Lung (tissue), 17 donors: ENCODE measurements at places on chromosomes 7 and 10. TPM values are rescaled to one million over a fixed set of nuclear protein-coding genes. Genes with fewer than 3 reads are reported as not detected.

The MGAM2 gene
- polyA plus RNA-seq = not detected

The SYT15 gene
- 3.8 TPM for polyA plus RNA-seq

The ASIC3 gene
- 1.6 TPM for polyA plus RNA-seq

The TSPAN15 gene
- 68.4 TPM for polyA plus RNA-seq

The PDIA4 gene
- polyA plus RNA-seq = 204 TPM

The GRID1 gene
- 1.1 TPM for polyA plus RNA-seq

The ZNF467 gene
- 11.2 TPM for polyA plus RNA-seq

The GIMAP6 gene
- polyA plus RNA-seq = 12.1 TPM

The AKR1C8 gene
- polyA plus RNA-seq = 0.18 TPM

The TMEM196 gene
- not detected for polyA plus RNA-seq

The OR6B1 gene
- polyA plus RNA-seq = not detected

The EBLN1 gene
- not detected for polyA plus RNA-seq

The PTN gene
- 1.0 TPM for polyA plus RNA-seq

The IFIT1B gene
- not detected for polyA plus RNA-seq

The AKR1C2 gene
- 31.4 TPM for polyA plus RNA-seq

The AQP1 gene
- polyA plus RNA-seq = 267 TPM

The FRAT1 gene
- 14.3 TPM for polyA plus RNA-seq
